ENCODE measurements at places on chromosomes 2 and 18.

GRCh38 chr18:7317804-7318231 is 86.9 kb downstream of the LRRC30 start:
- no peak for DNase-seq

DNA sequence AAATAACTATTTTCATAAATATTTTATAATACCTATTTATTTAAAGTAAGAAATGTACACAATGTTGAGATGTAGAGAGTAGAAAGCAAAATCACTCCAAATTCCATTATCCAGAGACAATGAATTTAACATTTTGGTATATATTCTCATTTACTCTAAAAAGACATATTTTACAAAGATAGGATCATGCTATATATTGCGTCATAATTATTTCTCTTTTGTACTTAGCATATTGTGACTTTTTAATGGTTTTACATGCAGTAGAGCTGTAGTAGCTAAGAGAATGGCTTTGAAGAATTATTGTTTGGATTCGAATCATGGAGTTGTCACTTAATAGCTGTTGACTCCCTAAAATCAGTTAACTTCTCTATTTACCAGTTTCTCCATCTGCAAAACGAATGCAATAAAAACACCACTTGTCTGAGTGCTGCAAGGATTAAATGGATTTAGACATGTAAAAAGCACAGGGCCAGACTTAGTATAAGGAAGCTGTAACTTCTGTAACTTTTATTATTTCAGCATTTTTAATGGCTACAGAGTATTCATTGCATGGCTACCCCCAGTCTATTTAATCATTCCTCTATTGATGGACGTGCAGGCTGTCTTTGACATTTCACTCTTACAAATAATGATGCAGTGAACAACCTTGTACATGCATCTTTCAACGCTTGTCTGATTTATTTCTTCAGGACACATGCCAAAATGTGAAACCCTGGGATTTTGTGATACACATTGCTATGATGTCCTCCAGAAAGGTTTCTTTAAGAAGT is 33.2 kb downstream of the KCNS3 start:
- DNase-seq, result no peak

- DNase-seq, result no peak
These were observed 91.3 kb upstream of the YPEL5 start for GRCh38 chr2:30055548-30055947.

DNA sequence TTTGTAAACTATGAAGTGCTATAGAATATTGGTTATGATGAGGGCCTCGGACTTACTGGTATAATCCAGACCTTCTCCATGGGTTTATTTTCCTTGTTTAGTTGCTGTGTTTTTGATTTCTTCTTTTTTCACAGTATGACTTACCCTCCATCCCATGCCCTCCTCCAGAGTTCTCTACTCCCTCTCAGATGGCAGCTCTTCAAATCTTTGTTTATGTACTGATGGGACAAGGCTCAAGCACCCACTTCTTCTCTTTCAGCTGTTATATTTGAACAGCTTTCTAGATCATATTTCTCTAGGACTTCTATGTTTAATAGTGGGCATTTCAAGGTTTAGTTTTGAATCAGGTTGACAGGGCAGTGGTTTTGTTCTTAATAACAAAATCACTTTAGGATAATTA is 43.9 kb downstream of the CLIP4 start:
- no peak for DNase-seq

DNA sequence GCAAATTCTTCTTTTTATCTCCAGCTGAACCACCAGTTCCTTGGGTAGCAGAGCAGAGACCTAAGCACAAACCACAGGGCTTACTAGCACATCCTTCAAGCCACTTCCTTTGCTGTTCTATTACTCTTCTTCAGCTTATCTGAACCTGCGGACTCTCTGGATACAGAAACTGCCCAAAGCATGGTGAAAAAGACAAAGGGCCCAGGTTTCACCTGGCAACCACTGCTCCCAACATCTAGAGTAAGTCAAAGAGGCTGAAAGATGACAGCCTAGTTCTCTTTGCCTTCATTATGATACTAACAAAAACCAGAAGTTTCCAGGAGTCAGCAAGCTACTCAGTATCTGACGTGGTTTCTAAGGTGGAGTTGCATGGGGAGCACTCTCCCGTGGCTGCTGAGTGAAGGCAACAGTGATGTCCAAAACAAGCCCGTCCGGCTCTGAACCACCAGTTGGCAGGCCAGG is 43.4 kb downstream of the KANSL3 start:
- no peak for DNase-seq

GRCh38 chr2:154640000-154640399 is 58.5 kb upstream of the KCNJ3 start:
- DNase-seq, result no peak

DNA sequence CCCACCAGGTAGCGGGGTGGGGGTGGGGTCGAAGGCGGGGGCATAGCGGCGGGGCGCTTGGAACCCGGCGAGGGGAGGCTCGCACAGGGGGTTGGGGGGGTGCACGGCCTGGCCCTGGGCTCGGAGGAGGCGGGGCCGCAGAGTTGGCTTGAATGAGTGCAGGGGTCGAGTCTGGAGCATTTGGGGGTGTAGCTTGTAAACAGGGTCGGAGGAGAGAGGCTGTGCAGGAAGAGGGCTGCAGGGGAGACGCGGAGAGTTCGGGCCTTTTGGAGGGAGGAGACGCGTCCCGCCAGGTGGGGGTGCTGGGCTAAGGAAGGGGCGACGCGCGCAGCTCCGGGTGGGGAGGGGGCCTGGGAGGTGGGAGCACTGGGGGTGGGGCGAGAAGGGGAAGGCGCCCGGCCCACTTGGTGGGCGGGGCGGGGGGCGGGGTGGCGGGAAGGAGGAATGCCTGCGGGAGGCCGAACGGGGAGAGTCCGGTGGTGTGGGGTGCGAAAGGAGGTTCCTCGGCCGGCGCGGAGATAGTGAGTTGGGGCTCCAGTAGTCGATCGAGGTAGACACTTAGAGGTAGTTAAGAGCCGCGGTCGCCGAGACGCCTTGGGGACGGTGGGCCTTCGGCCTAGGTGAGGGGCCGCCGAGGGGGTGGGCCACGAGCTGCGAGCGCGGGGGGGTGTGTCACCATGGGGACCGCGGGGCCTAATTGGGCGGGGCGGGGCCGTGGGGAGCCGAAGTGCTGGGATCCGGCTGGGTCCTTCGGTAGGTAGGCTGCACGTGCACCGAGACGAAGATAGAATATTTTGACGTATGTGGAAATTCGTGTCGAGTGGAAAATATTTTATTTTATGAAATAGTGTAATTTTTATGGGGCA is 774 bp downstream of the MSH6 start:
- peak; percentile 87 for DNase-seq

Data from B cell (primary cell).